Pancreas (tissue), 10 donors: ENCODE measurements at places on chromosomes 7 and 10.

GRCh38 chr10:123472606-123473005 is 193.5 kb upstream of the GPR26 start:
- DNase-seq: no peak

DNA sequence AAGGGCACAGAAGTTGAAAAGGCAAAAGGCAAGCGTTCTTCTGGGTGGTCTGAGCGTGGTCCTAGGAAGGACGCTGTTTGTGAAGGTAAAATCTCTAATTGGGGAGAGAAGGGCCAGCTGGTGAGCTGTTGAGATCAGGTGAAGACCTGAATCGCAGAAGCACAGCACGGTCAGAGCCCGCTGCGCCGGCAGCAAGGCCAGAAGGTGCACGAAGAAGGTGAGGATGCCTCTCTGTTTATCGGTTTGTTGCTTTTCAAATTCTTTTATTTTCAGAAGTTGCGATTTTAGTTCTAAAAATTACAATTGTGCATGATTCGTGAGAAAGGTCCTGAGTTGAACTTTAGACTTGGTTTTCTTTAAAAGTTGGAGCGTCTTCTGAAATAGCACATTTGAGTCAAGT is 247.8 kb upstream of the FOXK1 start:
- DNase-seq: no peak

GRCh38 chr7:116726713-116727431 is 54.9 kb downstream of the MET start:
- no peak for DNase-seq

GRCh38 chr10:114388275-114388674 is 16.0 kb downstream of the AFAP1L2 start:
- DNase-seq: no peak

GRCh38 chr7:55534916-55535590 is 37.2 kb downstream of the VOPP1 start:
- no peak for DNase-seq
